ENCODE measurements at places on chromosomes 6 and 20. TPM values are rescaled to one million over a fixed set of nuclear protein-coding genes. Genes with fewer than 3 reads are reported as not detected.

GRCh38 chr6:132614554-132614953 lies 9.5 kb downstream of the TAAR2 start:
- no peak for DNase-seq

DNA sequence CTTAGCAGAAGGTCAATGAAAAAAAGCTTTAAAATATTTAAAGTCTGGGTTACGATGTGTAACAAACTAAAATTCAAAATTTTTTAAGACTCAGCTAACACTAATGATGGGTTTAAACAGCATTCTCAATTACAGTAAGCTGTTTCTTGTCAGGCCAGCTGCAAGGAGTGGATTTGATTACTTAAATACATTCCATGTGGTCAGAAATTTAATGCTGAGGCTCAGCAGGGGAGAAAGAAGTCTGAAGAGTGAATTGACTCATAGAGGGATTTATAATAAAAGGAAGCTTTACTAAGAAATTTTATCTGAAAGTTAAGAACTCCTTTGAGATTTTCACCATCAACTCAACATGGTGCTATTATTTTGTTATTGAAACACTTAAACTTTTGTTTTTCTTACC lies 398.6 kb downstream of the KHDRBS2 start:
- no peak for DNase-seq

BPIFB4 gene
- not detected for total RNA-seq

HSPA12B gene
- 28.0 TPM for total RNA-seq

- DNase-seq: no peak
Observed at GRCh38 chr6:115729036-115729435, 331.7 kb downstream of the FRK start.

DNA sequence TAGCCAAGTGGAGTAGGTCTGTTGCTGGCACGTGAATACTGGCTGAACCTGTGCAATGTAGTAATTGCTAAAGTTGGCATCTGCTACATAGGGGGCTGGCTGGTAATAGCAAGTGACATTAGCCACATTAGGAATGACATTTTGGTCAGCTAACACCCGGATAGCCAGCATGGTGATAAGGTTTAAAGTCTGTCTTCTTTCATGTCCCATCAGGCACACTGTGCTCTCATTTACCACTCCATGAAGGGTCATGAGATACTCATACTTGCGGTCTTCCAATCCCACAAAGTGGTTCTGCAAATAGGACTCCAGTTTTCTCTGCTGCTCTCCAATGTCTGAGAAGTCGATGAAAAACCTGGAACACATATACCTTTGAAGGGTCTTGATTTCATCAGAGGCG lies 2.8 kb downstream of the TENT5A start:
- no peak for DNase-seq

DNA sequence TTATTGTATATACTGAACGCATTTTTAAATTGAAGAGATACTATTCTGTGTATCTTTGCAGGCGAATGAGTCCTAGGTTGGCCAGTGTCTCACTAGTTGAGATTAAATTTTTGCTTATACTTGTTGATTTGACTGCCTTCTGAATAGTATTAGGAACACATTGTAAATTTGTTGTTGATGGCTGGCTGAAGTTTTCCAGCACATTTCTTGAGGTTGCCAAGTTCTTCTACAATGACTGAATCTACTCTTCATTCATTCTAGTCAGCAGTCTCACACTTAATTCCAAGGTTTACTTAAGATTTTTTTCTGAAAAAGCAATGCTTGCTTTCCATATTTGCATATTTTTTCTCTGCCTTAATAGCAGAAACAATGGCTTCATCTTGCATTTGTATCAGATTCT lies 151.7 kb downstream of the ZFAND3 start:
- DNase-seq: no peak

- DNase-seq: no peak
Observed at GRCh38 chr20:24117383-24117782, 128.8 kb upstream of the GGTLC1 start.

TRAPPC3L gene
- not detected for total RNA-seq

SAMD10 gene
- 2.9 TPM for total RNA-seq

GRCh38 chr20:45183084-45183483 lies 8.4 kb downstream of the PI3 start:
- DNase-seq: no peak

NDUFAF4 gene
- 49.3 TPM for total RNA-seq

OR12D3 gene
- not detected for total RNA-seq

GRCh38 chr6:82227770-82228169 lies 19.8 kb downstream of the IBTK start:
- DNase-seq: no peak

GRCh38 chr20:16819483-16819882 lies 71.3 kb downstream of the OTOR start:
- no peak for DNase-seq

DNA sequence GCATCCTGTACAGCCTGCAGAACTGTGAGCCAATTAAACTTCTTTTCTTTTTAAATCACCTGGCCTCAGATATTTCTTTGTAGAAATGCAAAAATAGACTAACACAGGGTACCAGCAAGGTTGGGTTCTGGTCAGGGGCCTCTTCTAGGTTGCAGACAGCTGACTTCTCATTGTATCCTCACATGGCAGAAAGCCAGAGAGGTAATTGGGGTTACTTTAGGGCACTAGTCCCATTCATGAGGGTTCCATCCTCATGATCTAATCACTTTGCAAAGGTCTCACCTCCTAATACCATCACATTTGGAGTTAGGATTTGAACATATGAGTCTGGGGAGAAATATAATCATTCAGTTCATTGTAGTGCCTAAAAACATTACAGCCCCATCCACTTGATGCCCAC lies 101.5 kb downstream of the LCA5 start:
- no peak for DNase-seq

GRCh38 chr20:18671203-18671710 lies 83.4 kb downstream of the DTD1 start:
- no peak for DNase-seq

METTL24 gene
- 1.2 TPM for total RNA-seq

- no peak for DNase-seq
Observed at GRCh38 chr6:73898599-73898998, 202.6 kb downstream of the CD109 start.

FUT9 gene
- total RNA-seq: not detected

- DNase-seq: no peak
Observed at GRCh38 chr6:150391414-150391813, 22.6 kb downstream of the IYD start.

GRCh38 chr20:53813636-53814035 lies 220.0 kb upstream of the ZNF217 start:
- DNase-seq: no peak

DNA sequence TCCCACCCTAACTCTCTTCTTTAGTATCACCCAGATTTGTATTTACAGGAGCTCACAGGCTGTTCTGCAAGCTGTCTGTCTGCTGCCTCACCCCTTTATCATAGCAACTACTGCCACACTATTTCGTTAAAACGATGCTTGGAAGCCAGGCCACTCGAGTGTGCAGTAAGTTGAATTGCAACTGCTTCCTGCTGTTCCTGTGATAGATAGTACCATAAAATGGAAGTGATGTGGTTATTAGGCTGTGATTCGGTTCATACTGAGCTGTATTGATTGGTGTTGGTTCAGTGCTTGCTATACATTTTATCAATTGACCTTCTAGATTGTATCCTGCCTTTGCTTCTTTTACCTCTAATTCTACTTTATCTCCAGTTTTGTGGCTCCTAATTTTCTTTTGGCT lies 325.4 kb downstream of the RNF144B start:
- no peak for DNase-seq

DNA sequence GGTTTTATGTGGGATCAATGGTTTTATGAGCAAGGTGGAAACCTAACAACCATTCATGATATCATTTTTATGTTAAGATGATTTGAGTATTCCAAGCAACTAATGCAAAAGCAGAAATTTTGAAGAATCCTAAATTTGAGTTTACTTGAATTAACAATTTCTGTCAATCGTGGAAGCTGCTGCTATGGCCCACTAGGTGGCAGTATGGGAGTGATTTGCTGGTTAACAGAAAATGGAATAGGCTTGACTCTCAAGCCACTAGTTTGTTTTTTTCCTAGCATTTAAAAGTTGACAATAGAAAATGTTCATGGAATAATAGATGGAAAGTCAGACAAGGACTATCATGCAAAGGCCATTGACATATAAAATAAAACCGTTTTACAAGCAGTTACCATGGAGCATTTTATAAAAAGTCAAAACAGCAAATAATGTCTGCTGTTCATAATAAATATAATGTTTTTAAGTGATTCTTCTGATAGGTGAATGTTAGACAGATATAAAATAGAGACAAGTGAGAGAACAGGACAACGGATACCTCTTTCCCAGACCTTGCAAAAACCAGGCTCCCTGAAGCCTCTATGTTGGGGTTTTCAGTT lies 43.0 kb upstream of the TMEM200A start:
- no peak for DNase-seq

DNA sequence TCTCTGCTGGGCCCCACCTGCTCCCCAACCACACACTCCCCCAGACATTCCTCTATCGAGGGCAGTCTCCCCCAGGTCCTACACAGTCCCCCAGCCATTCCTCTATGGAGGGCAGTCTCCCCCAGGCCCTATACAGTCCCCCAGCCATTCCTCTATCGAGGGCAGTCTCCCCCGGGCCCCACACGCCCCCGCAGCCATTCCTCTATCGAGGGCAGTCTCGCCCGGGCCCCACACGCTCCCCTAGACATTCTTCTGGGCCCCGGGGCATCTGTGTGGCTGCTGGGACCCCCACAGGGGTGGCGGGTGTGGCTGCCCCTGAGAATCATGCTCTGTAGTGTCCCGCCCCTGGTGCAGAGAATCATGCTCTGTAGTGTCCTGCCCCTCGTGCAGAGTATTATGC lies 43.6 kb upstream of the BHLHE23 start:
- no peak for DNase-seq

OPRM1 gene
- not detected for total RNA-seq

DNA sequence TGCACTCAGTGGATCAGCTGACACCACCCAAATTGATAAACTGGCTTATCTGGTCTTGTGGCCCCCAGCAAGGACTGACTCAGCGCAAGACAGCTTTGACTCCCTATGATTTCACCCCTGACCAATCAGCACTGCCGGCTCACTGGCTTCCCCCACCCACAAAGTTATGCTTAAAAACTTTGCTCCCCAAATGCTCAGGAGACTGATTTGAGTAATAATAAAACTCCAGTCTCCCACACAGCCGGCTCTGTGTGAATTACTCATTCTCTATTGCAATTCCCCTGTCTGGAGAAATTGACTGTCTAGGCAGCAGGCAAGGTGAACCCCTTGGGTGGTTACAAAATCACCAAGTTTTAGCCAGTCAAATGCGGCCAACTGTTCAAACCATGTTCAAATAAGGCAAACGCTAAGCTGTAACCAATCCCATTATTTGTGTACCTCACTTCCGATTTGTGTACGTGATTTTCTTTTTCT lies 32.5 kb downstream of the SLC22A2 start:
- no peak for DNase-seq

EPPIN gene
- not detected for total RNA-seq

DNA sequence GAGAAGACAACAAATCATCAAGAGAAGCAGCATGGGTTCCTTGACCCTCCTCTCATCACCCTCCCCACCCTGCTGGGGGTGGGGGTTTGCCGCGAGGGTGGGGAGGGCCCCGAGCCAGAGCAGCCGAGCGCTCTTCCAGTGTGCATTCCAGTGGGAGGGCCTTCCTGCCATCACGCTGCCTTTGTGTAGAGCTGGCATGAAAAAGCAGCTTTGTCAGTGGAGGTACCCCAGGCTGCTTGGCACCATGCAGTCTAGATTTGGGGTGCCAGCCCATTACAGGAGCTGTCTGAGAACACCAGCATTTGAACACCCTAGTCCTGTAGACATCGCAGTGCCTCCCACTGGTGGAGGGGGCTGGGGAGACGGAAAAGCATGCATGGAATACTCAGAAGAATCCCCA lies 12.2 kb downstream of the BAK1 start:
- no peak for DNase-seq

GRCh38 chr6:1739220-1739619 lies 129.5 kb downstream of the FOXC1 start:
- DNase-seq: no peak

ATAT1 gene
- total RNA-seq: 8.4 TPM

ID4 gene
- 203 TPM for total RNA-seq

- no peak for DNase-seq
Observed at GRCh38 chr6:144150710-144151657, 667 bp downstream of the STX11 start.

MLIP gene
- 0.29 TPM for total RNA-seq

DNA sequence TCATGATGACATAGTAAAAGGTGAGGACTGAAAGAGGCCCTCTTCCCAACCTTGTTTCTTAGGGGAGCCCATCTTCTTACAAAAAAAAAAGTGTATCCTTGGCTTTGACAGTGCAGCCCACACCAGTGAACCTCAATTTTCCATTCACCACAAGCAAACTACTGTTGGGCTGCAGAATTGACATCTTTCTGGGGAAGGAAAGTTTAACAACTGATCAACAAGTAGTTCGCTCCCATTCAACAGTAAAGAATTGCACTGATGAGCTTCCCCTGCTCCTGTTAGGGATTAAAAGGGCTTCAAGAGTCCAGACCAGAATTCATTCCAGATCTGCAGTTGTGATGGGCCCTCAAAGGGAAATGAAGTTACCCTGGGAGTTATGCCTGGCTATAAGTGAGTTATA lies 13.9 kb upstream of the CLIC5 start:
- DNase-seq: no peak

NKAPL gene
- total RNA-seq: 3.1 TPM

GRCh38 chr20:48319943-48320584 lies 507.7 kb downstream of the PREX1 start:
- no peak for DNase-seq

DNA sequence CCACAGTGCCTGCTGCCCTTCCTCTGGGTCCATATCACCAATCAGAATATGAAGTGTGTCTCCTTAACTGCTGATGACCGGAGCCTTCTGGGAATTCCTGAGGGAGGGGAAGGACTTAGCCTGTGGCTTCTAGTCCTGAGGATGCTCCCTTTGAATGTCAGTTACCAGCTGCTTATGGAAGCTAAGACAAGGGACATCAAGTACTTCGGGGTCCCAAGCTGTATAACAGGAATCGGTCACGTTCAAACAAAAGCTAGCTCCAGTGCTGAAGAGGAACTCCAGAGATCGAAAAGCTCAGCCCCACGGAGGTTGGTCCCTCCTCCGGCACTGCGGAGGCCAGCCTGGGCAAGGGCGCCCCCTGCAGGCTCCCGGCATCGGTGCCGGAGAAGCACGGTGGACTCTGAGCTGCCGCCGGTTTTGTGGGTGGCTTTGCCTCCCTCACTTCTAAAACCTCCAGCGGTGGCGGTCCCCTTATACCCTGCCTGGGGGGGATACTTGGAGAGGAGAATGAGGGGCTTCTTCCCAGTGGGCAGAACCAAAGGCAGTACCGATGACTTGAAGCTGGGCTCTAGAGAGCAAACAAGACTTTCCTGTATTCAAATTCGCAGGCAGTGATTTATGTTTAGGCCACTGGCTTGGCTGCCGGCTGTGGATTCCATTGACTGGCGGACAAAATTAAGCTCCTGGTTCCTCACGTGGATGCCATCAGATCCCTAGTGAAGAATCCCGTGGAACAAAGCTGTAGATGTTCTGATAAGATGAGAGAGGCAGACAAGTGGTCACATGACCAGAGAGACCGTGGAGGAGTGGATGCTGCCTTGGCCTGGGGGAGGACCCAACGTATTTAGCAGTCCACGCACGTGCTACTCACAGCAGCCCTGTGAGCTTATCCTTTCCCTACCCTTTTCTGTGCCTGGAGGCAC lies 16.2 kb upstream of the UBR2 start:
- peak; percentile 96 for DNase-seq

FAM83D gene
- 0.71 TPM for total RNA-seq

GRCh38 chr6:155504848-155505607 lies 49.4 kb upstream of the NOX3 start:
- no peak for DNase-seq

- DNase-seq: no peak
Observed at GRCh38 chr6:106102034-106102433, 15.9 kb downstream of the PRDM1 start.

PXT1 gene
- total RNA-seq: not detected

GRCh38 chr20:48828734-48829460 lies 1.1 kb upstream of the PREX1 start:
- no peak for DNase-seq

PBOV1 gene
- not detected for total RNA-seq

Data from mesenteric fat pad (tissue), 1 donor.